ENCODE measurements at places on chromosomes 16 and 17.
A peak's percentile ranks its signal among the peaks of the same experiment; 100 is the strongest.

- no peak for DNase-seq
Measured at GRCh38 chr17:61076621-61077031, 323.0 kb upstream of the TBX2 start.

DNA sequence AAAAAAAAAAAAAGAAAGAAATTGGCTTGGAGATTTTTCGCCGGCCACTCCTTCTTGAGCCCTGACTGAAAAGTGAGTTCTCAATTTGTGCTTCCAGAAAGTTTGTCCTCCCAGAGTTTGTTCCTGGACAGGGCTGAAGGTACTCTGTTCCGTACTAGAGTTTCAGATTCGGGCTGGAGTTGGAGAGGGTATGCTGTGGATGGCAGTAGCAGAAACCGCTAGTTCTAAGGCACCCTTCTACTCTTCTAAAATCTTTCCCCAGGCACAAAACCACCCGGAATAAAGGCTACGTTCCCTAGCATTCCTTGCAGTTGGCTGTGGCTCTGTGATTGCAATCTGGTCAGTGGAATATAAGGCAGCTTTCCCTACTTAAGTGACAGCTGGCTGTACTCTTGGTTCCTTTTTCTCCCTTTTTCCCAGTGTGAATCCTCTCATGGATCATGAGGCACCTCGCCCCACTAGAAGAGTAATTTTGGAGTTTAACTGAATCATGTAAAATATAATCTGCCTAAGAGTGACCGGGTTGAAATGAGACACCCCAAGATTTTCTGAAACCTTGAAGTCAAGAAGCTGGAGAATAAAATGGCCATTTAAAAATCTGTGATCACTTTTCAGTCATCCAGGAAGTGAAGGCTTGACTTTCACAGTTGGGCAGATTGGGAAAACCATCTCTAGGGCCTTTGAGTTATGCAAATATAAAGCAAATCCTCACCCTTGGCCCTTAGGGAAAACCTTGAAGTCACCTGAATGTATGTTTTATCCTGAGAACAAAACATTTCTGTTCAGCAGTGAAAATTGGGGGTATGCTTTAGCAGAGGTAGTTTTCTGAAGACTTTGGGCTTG lies 901 bp upstream of the HEATR6 start:
- no peak for DNase-seq

DNA sequence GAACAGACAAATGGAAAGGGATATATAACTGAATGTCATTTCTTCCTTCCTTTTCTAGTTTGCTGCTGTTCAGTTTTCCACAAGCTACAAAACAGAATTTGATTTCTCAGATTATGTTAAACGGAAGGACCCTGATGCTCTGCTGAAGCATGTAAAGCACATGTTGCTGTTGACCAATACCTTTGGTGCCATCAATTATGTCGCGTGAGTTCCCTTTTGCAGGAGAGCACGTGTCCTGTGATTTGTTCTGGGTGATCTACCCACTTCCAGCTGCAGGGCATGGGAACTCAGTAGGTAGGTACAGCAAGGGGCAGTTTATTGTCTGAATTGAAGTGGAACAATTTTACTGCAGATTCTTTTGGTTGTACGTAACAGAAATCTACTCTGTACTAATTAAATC lies 8.8 kb downstream of the ITGAL start:
- DNase-seq, result no peak

DNA sequence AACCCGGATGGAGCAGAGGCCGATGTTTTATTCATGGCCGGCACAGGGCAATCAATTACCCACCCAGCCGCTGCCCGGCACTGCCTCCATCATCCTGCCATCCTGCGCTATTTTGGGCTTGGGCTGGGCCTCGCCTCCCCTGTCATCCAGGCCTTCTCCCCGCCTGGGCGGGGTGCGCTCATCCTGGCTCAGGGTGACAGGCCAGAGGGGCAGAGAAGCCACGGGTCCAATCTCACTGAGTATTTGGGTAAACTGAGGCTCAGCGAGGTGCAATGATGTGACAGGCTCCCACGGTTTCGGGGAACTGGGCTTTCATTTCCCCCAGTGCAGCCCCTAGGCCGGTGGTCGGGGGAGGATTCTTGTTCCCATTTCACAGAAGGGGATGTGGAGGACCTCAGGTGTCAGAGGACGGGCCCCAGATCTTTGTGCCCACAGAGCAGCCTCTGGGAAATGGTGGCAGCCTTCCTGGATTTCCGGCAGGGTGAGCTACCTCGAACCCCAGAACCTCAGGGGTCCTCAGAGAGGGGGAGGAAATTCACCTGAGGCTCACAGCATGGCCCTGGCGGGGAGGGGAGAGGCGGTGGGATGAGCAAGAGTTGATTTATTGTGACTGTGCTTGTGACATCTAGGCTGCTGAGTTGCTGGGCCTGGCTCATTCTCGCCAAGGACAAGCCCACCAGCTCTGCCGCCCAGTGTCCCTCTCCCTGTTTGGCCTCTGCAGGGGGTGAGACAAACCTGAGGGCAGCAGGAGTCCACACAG lies 23.8 kb upstream of the KCNJ12 start:
- no peak for DNase-seq

DNA sequence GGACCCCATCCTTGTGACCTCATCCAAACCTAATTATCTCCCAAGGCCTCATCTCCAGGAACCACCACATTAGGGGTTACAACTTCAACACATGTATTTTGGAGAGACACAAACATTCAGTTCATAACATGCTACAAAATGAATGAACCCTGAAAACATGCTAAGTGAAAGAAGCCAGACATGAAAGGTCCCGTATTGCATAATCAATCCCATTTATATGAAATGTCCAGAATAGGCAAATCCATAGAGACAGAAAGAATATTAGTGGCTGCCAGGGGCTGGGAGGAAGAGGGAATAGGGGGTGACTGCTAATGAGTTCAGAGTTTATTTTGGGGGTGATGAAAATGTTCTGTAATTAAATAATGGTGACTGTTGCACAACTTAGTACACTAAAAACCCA lies 3.7 kb upstream of the IL34 start:
- DNase-seq, result no peak

- peak; percentile 52 for DNase-seq
Measured at GRCh38 chr17:60577147-60577915, 22.7 kb upstream of the PPM1D start.

DNA sequence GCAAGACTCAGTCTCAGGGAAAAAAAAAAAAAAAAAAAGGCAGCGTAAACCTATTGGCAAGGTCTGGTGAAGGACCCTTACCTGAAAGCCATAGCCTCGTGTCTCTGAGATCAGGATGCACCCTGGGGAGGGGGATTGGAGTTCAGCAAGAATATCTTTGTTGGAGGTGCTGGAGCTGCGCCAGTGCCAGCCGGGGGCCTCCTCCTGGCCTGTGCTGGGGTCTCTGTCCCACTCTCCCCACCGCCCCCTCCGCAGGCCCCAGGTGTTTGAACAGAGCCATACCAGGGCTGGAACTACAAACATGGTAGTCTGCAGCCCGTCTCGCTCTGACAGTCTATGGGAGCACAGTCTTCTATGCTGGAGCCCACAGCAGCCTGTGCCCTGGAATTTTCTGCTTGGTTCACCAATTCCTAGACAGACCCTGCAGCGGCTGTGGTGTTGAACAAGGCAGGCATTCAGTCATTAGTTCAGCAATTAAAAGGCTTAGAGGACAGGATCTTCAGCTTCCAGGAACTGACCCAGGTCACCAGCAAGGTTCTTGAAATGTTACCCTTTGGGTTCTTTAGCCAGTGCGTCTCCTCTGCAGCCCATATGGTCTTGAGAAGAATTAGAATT lies 42.2 kb upstream of the KIFC3 start:
- DNase-seq, result no peak

DNA sequence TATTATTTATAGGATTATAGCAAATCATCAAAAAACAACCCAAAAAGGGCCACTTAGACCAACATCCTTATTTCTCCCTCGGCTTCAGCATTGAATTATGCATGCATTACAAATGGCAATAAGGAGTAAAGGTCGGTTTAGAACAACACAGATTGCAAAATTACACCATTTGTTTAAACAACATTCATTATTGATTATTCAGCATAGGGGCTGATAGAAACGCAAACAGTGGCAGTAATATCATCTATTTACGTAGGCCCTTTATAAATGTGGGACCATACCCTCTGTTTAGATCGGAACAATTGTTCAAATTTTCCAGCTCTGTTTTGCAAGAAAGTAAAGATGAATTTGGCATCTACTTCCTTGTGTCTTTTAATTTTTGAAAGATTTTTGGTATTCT lies 153.3 kb downstream of the WWOX start:
- DNase-seq, result no peak

- no peak for DNase-seq
Measured at GRCh38 chr16:77668201-77668600, 54.1 kb upstream of the NUDT7 start.

DNA sequence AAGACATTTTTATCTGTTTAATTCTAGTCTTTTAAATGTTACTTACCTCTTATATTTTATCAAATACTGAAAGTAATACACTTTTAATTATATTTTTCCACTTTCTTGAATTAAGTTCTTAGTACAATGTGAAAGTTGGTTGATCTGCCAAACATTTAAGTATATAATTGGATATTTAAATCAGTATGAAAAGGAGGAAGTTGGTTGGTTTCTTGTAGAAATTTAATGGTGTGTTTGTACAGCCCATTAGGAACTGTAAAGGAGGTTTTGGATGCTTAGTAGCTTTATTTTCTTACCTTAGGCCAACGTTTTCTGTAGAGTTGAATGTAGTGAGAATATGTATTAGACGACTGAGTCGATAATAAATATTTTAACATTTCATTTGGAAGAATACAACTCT lies 5.4 kb downstream of the NFATC3 start:
- DNase-seq, result no peak

DNA sequence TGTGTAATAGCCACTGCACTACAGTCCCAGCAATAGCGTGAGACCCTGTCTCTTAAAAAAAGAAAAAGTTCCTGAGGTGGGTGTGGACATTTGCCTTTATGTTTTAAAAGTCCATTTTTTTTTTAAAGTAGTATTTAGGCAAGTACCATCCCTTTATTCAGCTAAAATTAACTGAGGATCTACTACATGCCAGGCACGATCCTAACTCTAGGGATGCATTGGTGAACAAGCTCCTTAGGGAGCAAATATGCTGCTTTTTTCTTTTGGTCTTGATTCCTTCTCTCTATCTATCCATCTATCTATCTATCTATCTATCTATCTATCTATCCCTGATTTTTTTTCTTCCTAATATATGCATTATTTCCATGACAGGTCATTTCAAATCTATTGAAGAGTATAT lies 44.7 kb downstream of the CMTM3 start:
- no peak for DNase-seq

DNA sequence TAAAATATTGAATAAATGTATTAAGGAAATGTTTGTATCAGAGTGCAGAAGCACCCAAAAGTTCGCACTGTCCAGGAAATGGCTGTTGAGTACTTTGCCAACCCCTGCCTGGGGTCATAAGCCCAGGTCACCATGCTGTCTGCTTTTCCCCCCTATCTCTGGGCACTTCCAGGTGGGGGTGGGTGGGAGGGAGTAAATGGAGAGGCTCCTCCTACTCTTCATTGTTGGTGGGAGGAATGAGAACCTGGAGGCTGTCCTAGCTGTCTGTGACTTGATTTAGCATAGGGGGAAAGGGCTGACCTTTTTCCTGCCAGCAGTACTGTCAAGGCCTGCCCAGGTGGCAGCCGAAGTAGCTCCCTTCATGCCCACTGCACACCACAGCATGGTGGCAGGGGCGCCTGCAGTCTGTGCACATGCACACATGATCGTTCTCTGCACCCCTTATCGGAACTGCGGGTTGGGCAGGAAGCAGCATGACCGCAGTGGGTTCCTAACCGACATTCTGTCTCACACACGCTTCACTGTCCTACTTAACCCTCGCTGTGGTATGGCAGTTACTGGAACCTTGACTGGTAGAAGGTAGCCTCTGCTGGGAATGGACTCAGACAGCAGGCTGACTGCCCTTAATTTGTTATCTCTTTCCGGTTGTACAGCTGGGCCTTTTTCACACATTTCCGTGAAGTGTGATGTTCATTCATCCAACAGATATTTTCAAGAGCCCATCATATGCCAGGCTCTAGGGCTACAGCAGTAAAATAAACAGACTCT lies 41.5 kb downstream of the LDHD start:
- peak; percentile 48 for DNase-seq

Data from lower leg skin (tissue), 4 donors.